Activated CD4-positive, alpha-beta T cell treated with anti-CD3 and anti-CD28 coated beads, Interleukin-2, amount 50 U/mL, for 48 hours (primary cell): ENCODE measurements at places on chromosomes 1 and 21.

DNA sequence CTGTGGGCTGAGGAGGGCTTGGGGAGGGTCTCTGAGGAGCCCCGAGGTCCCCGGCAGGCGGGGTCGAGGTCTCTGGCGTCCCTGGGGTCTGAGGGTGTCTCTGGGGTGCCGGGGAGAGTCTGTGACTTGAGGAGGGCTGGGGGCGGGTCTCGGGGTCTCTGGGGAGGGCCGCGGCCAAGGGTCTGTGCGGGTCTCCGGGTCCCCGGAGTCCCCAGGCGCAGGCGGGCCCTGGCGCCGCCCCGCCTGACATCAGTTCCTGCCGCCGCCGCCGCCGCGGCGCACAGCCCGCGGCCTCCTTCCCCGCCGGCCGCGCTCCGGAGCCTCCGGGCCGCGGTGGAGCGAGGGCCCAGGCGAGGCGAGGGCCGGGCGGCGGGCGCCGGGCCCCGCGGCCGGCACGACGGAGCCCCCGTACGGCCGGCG, at the start of gene PLEKHM2:
PLEKHM2 (plus strand) TSS at position 279 of the 420 bp plus-strand sequence. CDS start 239 bp downstream, outside the sequence.
- DNase-seq, result peak; percentile 47

GRCh38 chr1:16266411-16267118, 29.6 kb upstream of the CPLANE2 start:
- DNase-seq, result no peak

GRCh38 chr1:36089393-36090121, 865 bp downstream of the ADPRS start:
- peak; percentile 28 for DNase-seq

DNA sequence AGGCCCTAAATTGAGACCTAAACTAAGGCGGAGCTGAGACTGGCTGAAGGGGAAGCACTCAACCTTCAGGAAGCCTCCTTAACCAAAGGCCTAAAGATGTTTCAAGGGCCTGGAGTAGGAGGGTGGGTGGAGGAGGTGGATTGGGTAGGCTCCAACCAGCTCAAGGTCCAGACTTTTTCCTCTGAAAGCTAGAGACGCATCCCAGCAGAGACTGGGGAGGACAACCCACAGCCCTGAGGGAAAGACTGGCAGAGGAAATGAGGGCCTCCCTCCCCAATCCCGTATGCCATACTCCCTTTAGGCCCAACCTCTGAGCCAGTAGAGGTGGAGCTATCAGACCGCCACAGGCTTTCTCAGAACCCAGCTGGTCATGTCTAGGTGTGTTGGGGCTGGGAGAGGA, 1.1 kb downstream of the ECM1 start:
- DNase-seq, result no peak

DNA sequence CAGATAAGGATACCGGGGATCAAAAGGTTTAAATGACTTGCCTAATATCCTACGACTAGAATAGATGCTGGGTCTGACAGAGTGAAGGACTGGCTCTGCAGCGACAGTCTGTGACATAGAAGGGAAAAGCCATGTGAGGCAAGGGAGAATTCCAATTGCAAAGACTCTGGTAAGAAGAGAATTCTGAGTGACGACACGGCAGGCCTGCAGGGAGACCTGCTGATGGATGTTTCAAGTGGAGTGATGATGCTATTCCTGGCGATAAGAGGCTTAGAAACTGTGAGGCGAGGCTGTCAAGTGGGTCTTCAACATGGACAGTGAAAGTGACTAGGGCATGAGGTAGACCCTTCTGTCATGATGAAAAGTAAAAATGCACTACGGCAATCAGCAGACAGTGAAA, 176.6 kb upstream of the PBX1 start:
- DNase-seq, result no peak

GRCh38 chr1:54324251-54325140, 81.7 kb downstream of the SSBP3 start:
- no peak for DNase-seq

GRCh38 chr21:22885079-22885478, 1886.9 kb downstream of the NCAM2 start:
- no peak for DNase-seq

- no peak for DNase-seq
Measured at GRCh38 chr1:92307980-92308379, 9.1 kb downstream of the RPAP2 start.

GRCh38 chr1:228772516-228773212, 37.4 kb downstream of the RHOU start:
- no peak for DNase-seq

GRCh38 chr1:24154215-24154614, 11.3 kb upstream of the IL22RA1 start:
- no peak for DNase-seq

- DNase-seq, result no peak
Measured at GRCh38 chr1:171595324-171595723, 26.7 kb upstream of the MYOCOS start.

- DNase-seq, result no peak
Measured at GRCh38 chr21:35145626-35146233, 96.6 kb upstream of the RUNX1 start.

- DNase-seq, result no peak
Measured at GRCh38 chr1:233651563-233652233, 37.8 kb downstream of the KCNK1 start.

- no peak for DNase-seq
Measured at GRCh38 chr1:234658138-234658537, 48.2 kb upstream of the IRF2BP2 start.

DNA sequence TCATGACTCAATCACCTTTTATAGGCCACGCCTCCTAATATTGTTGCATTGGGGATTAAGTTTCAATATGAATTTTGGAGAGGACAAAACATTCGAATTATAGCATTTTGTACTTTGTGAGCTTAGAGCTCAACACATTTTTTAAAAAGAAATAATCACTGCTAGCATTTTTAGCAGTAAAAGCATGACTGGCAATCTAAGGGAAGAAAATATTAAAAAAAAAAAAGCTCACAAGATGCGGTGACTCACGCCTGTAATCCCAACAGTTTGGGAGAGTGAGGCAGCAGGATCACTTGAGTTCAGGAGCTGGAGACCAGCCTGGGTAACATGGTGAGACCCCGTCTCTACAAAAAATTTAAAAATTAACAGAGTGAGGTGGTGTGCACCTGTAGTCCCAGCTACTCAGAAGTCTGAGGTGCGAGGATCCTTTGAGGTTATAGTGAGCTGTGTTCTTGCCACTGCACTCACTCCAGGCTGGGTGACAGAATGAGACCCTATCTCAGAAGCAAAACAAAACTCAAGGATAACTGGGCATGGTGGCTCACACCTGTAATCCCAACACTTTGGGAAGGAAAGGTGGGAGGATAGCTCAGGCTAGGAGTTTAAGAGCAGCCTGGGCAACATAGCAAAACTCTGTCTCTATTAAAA, 28.8 kb upstream of the DIPK1A start:
- DNase-seq, result no peak

DNA sequence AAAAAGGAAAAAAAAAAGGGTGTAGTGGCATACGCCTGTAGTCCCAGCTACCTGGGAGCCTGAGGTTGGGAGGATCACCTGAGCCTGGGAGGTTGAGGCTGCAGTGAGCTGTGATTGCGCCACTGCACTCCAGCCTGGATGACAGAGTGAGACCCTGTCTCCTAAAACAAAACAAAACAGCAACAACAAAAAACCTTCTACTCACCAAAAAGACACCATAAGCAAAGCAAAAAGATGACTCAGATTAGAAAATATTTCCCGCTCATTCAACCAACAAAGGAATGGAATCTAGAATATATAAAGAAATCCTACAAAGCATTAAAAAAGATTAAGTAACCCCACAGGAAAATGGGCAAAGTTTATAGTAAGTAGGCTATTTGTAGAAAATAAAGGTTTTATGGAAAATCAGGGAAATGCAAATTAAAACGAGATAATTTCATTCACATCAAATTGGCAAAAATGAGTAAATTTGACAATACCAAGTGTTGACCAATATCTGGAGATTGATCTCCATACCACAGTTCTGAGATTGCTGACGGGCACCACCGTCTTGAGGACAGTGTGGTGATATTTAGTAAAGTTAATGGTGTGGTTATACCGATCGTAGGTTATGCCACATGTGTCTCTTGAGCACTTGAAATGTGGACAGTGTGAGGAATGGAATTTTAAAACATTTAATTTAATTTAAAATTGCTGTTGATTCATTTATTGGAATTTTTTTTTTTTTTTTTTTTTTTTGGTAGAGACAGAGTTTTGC, 54.0 kb downstream of the PIK3CD start:
- DNase-seq, result no peak

DNA sequence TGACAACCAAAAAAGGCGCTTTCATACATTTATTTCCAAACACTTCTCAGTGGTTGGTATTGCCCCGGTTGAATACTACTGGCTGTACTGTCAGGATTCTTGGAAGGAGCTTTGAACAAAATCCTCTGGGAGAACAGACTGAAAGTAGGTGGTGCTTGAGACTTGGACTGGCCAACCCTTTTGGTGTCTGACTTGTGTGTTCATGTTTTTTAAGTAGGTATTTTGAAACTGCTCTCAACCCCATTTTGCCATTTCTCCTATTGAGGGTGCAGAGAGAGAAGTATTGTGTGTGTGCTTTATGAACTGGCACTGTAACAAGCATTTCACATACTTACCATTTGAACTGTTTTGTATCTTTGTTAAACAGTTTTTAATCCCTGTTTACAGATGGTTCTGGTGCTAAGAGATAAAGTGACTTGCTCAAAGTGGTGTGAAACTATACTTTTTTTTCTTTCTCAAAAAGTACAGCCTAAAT, 21.2 kb downstream of the ARID1A start:
- no peak for DNase-seq

DNA sequence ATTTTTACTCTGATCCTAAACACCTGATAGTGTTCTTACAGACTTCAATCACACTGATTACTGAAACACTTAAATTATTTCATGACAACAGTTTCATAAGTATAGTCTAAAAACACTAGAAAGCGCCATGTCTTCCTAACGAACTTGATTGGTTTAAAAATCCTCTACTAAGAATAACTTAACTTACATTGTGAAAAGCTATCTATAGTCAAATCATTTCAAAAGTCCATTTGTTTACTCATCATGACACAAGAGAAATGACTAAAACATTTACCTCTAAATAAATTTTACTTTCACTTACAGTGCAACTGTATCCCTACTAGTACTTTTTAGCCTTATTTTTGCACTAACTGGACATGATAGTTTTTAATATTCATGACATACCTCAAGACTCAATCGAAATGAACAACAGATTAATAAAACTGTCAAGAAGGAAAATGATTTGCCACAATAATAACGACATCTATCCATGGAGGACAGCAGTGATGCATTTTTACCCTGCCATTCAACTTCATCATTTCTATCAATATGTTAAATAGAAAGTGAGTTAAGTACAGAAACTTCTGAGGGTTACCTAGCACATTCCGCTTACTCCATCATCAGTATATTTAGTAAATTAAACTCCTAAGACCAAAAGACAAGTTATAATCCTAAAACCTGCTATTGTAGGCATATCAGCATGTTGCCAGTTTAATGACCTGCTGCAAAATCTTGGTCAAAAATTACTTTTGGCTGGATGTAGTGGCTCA, 38.4 kb downstream of the AHCTF1 start:
- DNase-seq, result no peak
